ENCODE measurements at places on chromosomes 7 and 10.

- no peak for DNase-seq
These were observed 1126.2 kb downstream of the TYW1 start for GRCh38 chr7:68122801-68123200.

- no peak for DNase-seq
These were observed 171.3 kb upstream of the ITGB1 start for GRCh38 chr10:33129141-33129995.

GRCh38 chr10:115409347-115409746, 316.2 kb downstream of the ATRNL1 start:
- no peak for DNase-seq

DNA sequence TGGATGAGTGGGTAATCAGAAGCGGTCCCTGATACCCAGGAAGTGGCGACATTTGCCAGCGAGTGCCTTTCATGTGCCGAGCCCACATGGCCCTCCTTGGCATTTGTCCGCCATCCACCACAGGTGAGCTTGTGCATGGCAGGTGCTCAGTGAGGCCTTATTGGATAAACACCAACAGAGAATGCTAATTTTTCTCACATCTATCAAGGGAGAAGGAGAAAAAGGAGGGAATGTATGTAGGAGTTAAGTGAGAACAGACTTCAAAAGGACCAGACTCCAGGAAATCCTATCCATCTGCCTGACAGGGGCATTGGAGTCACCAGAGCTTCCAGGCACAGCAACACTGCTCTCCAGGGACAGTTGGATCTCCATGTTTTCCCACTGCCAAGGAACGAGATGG, 143.5 kb upstream of the ZMIZ1 start:
- DNase-seq: no peak

- no peak for DNase-seq
These were observed 74.0 kb downstream of the ARID5B start for GRCh38 chr10:61975391-61975932.

- no peak for DNase-seq
These were observed 269.5 kb upstream of the SLC26A5 start for GRCh38 chr7:103715376-103716120.

GRCh38 chr7:4733936-4734528, 41.4 kb upstream of the AP5Z1 start:
- DNase-seq: no peak

GRCh38 chr10:131822013-131822691, 78.7 kb upstream of the PPP2R2D start:
- no peak for DNase-seq

DNA sequence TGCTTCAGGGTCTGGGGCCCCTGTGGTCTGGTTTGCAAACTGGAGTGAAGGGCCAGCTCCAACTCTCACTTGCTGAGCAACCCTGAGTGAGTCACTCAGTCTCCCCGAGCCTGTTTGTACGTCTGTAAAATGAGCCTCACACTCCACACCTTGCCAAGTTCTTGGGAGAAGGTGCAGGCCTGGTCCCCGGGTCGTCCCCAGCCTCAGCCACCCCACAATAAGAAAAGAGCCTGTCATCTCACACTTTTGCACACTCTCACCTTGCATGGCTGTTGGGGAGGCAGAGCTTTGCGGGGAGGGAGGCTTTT, 5.2 kb downstream of the GRIFIN start:
- no peak for DNase-seq

- no peak for DNase-seq
These were observed 16.0 kb upstream of the TMEM168 start for GRCh38 chr7:112806156-112806555.

- peak; percentile 21 for DNase-seq
These were observed 5.5 kb downstream of the GSTO1 start for GRCh38 chr10:104259999-104260774.

DNA sequence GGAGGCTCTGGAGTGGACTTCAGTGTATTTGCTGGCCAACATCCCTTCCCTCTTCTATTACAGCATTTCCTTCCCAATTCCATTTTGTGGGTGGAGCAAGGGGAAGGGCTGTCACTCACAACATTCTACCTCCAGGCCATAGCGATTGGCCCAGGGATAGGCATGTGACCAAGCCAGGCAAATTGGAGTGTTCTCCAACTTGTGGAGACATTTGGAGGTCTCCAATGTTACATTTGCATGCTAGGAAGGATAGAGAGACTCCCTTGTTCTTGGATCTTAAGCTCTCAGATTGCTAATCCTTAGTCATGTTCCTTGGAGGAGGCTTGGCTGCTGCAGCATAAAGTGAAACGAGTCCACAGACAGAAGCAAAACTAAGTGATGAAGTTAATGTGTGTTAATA, 95.6 kb upstream of the KIF5B start:
- DNase-seq: no peak

GRCh38 chr10:78214955-78215354, 181.3 kb downstream of the RPS24 start:
- DNase-seq: no peak

- no peak for DNase-seq
These were observed 7.4 kb downstream of the CPSF4 start for GRCh38 chr7:99446096-99446495.

DNA sequence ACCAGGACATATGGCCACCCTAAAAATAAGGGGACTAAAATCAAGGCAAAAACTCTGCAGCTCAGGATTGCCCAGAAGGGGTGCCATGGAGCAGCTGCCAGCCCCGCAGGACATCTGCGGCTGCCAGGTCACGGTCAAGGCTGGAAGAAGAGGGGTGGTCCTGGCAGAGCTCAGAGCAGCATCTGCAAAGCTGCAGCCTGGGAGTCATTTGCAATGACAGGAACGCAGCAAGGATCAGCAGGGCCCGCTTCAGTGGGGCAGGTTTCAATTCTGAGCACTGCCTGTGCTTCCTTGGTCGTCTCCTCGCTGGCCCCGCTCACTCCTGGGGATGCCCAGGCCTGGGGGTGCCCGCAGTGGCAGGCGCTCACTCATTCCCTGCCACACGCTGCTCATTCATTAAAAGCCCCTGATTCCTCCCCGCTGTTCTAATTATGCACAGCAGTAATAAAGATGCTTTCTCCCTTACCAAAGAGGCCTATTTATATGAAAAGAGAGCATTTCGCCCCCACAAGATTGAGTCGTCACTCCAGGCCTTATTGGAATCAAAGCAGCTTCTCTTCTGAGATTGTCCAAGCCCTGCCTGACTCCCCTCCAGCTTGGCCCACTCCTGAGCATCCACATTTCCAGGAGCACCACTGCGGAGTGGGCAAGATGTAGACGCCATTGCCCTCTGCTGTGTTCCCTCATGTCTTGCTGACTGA, 4.6 kb downstream of the HSPA12A start:
- DNase-seq: no peak

DNA sequence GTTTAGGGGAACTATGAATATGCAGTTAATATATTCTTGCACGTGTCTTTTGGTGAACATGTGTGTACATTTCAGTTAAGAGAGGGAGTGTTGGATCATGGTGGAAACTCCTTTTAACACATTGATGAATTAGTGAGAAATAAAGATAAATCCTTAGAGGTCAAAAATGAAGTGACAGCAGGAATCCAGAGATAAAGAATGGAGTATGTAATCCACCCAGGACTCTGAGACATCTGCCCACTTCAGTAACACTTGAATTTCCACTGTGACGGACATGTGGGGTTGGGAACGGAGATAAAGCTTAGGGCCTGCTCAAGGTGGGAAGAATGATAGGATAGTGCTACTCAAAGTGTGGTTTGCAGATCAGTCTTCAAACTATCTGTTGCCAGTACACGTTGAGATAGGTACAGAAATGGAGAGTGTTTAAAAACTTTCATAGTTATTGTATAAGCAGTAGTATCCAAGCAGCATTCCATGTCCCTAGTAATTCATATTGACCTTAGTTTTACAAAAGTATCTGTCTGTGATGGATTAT, 6.6 kb upstream of the RELN start:
- no peak for DNase-seq

DNA sequence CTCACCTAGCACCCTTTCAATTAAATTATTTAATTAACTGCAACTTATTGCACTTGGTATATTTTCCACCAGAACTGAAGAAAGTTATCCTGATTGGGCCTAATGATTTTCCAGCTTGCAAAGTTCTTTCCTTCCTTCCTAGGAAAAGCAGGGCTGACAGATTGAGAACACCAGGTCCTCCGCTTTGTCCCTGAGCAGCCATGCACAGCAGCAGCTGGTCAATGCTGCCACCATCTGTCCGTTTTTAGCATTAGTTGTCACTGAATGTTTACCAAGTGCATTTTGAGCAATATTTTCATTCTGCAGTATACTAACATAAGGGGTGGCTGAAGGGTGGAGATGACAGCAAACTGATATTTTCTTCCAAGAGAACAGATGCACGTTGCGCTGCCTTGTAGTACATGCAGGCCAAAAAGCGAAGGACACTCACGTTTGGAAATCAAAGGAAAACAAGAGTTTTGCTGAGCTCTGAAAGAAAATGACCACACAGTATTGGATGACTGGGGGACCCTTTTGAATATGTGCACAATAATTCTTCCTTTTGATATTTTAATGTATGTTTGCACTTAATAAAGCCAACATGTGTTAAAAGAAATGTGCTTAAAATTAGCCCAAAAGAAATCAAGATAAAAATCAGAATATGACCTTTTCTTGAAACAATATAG, 248.8 kb upstream of the PTN start:
- DNase-seq: no peak

DNA sequence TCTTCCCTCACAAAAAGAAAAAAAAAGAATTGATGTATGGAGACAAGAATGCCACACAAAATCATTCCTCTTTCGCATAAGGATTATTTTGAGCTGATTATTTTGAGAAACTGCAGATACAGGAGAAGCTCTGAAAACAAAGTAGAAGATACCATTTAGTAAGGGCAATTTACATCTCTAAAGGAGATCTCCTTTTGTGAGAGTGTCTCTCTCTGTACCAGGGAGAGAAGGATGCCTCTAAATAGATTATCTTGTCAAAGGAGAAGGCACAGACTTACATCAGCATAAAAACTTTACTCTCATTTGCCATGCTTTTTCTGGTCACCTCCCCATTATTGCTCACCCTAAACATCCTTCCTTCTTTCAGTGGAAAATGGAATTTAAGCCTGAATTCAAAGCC, 747.9 kb upstream of the COBL start:
- no peak for DNase-seq

GRCh38 chr10:96333101-96333500, 25.7 kb downstream of the OPALIN start:
- DNase-seq: no peak

- no peak for DNase-seq
These were observed 35.4 kb downstream of the TSPAN14 start for GRCh38 chr10:80489371-80490112.

DNA sequence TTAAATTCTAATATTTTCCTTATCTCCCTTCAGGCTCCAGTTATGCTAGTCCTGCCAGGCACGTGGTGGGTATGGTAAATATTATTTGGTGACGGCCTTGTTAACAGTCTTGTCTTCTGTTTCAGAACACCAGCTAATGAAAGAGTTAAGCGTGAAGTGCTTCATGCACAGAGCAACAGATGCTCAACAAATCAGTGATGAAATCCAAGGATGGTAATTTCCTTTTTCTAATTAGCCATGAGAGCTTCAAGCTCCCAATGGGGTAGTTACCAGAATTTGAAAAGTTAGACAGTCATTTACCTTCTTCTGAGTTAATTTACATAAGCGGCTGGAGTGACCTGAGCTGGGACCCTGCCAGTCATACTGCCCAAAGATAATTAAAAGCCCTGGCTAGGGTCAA, 1.9 kb upstream of the OTUD1 start:
- DNase-seq: no peak

- no peak for DNase-seq
These were observed 31.4 kb upstream of the PDCD4 start for GRCh38 chr10:110840225-110840922.

DNA sequence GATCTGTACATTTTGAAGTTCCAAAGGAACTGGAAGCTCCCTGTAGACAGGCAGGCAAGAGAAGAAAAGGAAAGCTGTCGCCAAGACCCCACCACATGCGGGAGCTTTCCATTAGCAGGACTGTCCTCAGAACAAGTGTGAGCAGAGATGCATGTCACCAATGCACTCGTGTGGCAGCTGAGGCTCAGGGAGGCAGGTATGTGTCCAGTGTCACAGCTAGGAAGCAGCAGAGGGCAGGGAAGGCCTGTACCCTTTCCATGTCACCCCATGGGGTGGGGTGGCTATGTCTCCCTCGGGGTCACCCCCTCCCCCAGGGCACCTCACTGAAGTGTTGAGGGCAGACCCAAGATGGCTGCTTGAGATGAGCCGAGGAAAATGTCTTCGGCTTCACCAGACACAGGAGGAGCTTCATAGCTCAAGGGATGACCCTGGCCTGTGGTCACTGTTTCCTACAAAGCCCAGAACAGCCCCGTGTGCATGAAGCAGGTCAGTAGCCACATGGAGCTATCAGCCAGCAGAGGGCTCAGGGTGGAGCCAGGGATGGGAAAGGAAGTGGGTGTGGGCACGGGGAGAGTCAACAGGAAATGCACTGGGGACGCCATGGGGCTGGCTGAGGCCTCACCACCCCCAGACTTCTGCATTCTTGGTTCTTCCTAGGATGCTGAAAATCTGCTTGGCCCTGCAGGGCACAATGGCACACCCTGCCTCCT, 96.6 kb downstream of the FAM53B start:
- DNase-seq: peak; percentile 84

DNA sequence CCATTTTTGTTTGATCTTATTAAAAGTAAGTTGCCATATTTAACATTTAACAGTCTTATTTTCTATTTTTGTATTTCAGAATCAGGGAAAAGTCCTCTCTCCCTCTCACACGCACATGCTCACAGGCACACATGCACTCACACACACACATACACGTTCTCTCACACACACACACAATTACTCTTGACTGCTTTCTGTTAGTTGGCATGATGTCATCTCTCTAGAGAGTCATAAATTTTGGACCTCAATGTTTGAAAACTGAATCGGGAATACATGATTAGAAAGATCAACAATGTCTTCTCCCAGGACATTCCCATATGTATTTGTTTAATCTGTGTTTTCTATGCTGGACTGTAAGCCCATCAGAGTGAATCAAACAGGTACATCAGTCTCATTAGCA, 165.7 kb upstream of the AHR start:
- no peak for DNase-seq

DNA sequence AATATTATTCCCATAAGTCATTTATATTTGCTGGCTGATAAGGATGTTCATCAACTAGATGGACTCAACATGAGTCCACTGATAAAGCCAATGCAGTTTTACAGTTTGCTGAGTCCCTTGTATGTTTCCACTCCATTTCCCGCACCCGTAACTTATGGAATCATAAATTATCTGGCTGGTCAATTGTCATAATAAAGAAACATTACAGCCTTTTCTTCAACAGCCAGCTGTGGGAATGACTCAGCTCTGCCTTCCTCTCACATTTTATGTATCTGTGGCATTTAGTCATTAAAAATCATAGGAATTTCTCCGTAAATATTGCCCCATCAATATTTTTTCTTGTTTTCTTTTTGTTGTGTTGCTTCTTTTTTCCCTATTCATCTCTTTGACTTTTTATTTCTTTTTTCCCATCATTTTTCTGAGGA, 22.3 kb upstream of the TMEM26 start:
- no peak for DNase-seq

DNA sequence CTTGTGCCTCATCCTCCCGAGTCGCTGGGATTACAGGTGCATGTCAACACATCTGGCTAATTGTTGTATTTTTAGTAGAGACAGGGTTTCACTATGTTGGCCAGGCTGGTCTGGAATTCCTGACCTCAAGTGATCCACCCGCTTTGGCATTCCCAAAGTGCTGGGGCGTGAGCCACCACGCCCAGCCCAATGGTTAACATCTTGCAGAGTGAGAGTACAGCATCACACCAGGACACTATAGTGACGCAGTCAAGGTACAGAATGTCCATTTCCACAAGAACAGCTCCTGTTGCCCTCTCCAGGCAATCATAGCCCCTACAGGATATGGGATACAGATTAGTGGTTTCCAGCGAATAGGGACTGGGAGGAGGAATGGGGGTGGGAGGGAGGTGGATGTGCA, 34.0 kb downstream of the MYO1G start:
- no peak for DNase-seq

GRCh38 chr10:61478621-61479312, 25.6 kb upstream of the TMEM26 start:
- DNase-seq: no peak
